ENCODE measurements at places on chromosomes 7 and 10.

DNA sequence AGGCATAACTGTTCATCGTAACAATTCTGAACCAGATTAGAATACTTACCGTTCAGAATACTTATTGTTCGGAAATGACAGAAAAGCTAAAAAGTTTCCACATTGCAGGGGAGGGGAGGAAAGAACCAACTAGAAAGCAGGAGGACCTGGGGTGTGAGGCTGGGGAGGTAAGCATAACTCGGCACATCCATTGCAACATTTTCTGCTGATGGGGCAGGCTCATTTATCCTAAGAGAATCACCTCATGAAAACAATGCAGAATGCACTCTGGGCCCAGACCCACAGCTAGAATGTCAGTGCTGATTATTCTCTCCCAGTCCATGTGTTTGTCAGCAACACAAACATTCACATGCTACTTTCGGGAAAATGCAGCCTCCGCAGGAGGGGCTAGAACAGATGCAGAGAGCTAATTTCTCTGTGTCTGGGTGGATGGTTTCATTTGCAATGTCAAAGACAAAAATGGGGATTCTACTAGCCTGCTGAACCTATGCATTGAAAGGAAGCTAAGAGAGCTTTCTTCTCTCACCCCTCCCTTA is 9.6 kb downstream of the DNMBP start:
- DNase-seq = no peak

DNA sequence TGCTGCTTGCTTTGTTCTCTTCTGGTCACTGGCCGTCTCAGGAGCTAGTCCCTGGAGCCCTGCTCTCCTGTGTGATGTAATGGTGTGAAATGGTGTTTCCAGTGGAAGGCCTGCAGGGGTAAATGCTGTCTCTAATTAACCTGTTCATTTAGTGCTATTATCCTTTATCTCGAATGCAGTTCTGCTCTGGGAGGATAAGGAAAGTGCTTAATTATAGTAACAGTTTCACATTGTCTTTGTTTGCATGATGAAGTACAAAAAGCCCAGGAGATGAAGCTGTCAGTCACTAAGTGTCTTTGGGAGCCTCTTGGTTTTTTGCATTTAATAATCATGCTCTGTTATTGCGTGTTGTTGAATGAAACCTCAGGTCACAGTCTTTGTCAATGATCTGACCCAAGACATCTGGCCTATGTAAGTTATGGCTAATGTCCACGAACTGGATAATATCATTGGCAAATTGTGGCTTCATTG is 755.3 kb upstream of the GALNT17 start:
- DNase-seq = no peak

- DNase-seq = peak; percentile 94
These were observed 89.8 kb upstream of the PRPS1L1 start for GRCh38 chr7:18117482-18117881.

DNA sequence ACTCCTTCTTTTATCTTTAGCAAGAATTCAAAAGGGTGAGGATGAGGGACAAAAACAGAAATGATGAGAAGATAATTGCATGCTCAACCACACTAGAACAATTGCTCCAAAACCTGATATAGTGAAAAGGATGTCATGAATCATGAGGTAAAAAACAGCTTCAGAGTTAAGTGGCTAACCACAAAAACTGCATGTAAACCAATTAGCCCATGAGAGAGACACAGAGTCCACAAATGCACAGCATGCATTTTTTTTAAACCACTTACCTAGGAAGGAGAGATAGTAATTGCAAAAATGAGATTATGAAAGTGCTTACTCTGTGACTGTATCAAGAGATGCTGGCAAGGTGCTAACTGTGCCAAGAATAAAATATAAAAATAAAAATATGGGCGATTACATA is 132.9 kb downstream of the MBL2 start:
- DNase-seq = peak; percentile 65

DNA sequence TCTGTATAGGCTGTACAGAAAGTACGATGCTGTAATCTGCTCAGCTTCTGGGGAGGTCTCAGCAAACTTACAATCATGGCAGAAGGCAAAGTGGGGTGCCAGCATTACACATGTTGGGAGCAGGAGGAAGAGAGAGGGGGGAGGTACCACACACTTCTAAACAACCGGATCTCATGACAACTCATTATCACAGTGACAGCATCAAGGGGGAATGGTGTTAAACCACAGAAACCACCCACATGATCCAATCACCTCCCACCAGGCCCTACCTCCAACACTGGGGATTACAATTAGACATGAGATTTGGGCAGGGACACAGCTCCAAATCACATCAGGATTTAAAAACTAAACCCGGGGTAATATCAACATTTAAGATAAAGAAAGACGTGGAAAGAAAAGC is 468.8 kb upstream of the AUTS2 start:
- peak; percentile 13 for DNase-seq

GRCh38 chr10:103584216-103585010 is 90.9 kb downstream of the NEURL1 start:
- DNase-seq = no peak

GRCh38 chr7:39414224-39415035 is 151.8 kb upstream of the YAE1 start:
- DNase-seq = peak; percentile 40

DNA sequence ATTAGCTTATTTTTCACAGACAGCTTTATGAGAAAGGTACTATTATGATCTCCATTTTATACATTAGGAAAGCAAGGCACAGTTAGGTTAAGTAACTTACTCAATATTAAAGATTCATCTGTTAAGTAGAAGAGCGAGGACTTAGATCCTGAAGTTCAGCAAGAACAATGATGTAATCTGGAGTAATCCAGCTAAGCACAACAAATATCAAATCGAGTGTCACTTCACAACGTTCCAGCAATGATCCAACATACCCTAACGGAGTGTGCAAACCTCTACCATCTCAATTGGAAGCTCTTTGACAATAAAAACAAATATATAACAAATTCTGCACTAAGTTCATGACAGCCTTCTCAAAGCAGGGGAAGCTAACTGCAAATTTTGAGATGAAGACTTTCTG is 121.3 kb downstream of the CALCR start:
- DNase-seq = no peak

- DNase-seq = peak; percentile 93
These were observed 103.0 kb downstream of the CTBP2 start for GRCh38 chr10:125057158-125058001.

DNA sequence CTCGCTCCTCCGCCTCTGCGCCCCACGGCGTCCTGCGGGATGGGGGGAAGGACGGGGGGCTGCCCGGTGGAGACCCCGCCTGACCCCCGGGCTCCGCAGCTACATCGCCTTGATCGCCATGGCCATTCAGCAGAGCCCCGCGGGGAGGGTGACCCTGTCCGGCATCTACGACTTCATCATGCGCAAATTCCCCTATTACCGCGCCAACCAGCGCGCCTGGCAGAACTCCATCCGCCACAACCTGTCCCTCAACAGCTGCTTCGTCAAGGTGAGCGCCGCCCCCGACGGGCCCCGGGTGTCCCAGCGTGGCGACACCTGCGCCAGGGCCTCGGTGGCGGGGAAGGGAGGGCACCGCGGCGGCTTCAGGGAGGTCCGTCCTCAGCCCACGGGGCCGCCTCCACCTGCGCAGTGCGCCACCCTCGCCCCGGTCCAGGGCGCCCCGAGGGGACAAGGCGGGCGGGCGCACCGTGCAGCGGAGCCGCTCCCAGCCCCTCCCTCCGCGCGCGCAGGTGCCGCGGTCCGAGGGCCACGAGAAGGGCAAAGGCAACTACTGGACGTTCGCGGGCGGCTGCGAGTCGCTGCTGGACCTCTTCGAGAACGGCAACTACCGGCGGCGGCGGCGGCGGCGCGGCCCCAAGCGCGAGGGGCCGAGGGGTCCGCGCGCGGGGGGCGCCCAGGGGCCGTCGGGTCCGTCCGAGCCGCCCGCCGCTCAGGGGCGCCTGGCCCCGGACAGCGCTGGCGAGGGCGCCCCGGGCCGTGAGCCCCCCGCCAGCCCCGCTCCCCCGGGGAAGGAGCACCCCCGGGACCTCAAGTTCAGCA is 793 bp downstream of the FOXL3 start:
- DNase-seq = no peak

GRCh38 chr10:124221356-124222317 is 128.2 kb upstream of the CHST15 start:
- DNase-seq = peak; percentile 62

DNA sequence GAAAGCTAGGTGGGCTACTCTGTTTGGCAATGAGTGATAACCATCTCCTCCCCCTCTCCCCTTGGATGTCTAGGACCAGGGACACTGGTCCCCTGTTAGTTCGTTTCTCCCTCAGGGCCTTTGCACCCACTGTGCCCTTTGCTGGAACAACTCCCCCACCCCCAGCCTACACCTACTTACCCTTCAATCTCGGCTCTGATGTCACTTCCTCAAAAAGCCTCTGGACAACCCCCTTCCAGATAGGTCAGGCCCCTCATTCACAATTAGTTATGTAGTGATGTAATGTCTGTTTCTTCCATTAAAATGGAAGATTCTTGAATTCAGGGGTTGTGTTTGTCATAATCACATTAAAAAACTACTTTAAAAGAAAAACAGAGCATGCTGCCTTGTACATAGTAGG is 152.9 kb downstream of the SNX10 start:
- no peak for DNase-seq

DNA sequence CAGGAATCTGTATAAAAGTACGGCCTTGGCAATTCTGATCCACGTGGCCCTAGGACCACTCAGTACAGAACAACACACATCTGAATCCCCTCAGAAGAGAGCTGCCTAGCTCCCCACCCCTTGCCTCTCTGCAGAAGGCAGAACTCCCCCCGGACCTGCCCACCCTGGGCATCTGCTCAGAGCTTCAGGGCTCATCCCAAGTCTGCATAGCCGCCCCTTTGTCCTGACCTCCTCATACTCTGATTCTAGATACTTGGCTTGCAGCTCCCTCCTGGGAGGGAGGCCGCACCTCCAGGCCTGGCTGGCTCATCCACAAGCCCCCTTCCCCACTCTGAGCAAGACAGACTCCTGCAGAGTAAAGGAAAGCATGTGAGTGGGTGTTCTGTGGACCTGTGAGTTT is 49.6 kb downstream of the GRID1 start:
- DNase-seq = no peak

DNA sequence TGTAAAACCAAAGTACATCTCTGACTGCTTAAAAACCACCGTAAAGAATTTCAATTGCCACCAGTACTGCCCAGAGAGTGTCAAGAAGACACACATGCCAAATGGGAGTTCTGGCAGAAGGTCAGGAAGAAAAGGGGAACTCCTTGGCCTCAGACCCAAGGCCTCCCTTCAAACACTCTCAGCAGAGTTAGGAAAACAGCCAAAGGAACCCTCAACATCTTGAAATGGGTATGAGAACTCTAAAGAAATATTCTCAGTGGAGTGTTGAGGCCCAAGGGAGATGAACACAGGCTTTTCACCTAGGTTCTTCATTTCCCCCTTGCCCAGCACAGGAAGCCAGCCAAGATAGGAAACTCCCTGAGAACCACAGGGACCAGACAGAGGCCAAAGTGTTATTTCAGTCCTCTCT is 96.1 kb upstream of the ASAH2 start:
- DNase-seq = no peak

GRCh38 chr10:62562101-62562500 is 187.9 kb downstream of the ZNF365 start:
- no peak for DNase-seq

- no peak for DNase-seq
These were observed 38.4 kb downstream of the EEPD1 start for GRCh38 chr7:36191292-36191920.

DNA sequence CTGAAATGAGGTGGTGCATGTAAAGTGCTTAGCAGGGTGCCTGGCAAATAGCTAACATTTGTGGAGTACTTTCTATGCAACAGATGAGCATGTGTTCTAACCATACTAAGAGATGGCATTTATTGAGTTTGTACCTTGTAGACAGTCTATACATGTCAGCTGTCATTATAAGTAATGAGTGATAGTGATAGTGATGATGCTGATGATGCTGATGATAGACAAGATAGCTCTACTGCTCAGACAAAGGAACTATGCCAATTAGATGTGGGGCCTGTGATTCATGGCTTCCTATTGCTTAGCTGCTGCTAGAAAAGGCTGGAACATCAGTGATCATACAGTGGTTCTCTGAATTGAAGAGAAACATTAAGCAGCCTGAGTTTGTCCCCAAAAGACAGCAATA is 585.8 kb downstream of the KCNMA1 start:
- DNase-seq = no peak

DNA sequence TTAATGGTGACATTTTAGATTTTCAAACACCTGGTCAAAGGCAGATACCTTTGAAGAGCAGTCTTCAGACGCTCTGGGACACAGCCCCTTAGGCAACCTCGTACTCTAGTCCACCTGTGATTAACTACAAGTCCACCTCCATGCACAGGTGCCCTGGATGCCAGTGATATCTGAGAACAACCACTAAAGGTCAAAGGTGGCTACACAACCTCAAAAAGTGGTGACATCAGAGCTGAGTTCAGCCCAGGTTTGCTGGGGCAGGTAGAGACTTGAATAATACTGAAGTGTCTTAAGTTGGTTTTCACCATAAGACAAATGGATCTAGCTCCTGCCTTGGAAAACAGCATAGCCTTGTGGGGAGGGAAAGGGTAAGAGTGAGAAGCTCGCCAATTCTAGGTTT is 143.4 kb upstream of the ADO start:
- no peak for DNase-seq

DNA sequence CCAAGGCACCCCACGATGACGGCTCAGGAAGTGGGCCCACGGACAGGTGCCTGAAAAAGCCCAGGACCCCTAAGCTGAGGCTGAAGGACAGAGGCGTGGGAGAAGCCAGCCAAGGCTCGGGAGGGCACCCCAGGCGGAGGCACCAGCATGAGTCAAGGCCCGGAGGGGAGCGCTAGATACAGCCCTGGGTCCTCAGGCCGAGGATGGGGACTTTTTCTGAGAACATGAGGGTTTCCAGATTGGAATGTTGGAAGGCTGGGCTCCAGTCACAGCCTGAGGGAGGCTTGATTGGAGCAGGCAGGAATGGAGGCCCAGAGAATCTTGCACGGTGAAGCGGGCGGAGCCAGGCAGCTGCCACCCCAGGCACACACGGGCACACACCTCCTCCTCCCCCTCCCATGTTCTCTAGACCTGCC is 19.0 kb upstream of the ELFN1 start:
- no peak for DNase-seq

GRCh38 chr7:46844486-46844885 is 737.4 kb downstream of the TNS3 start:
- peak; percentile 73 for DNase-seq

GRCh38 chr7:92740700-92741126 is 95.7 kb downstream of the CDK6 start:
- DNase-seq = peak; percentile 95

DNA sequence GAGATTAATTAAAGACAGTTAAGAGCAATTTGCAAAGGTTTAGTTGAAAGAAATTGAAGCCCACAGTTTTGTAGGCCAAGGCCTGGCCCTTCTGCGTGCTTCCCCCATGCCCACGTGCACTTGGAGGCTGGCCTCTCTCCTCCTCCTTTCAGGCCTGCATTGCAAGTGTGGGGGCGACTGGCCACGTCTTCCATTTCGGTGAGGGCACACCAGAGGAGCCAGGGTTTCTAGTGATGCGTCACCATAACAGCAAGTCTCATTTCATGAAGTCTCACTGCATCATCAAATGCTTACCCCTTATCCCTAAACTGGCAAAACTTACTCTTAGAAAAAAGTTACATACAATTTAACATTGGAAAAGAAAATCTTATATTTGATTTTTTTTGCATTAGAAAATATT is 141.2 kb downstream of the NRF1 start:
- no peak for DNase-seq

- no peak for DNase-seq
These were observed 1.0 kb upstream of the LRRN3 start for GRCh38 chr7:111089822-111090426.

All from astrocyte (in vitro differentiated cells and primary cell).